ENCODE measurements at places on chromosomes 3 and 15.

GRCh38 chr15:33580526-33580925, 269.8 kb downstream of the RYR3 start:
- DNase-seq, result no peak

DNA sequence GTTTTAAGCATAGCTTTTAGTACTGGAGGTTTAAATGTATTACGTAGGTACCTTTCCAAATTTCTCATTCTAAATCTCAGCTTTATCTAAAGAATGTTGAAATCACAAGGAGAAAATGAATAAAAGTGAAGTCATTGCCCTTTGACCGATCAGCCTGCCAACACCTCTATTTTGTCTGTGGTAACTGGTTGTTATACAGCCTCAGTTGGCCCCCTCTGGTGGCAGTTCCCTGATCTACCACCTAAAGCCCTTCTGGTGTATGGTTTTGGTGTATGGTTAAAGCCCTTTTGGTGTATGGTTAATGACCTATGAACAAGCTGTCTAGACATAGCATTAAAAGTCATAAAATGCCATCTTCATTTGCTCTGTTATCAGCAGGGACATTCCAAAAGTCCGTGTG, 378.2 kb upstream of the AZI2 start:
- peak; percentile 56 for DNase-seq

DNA sequence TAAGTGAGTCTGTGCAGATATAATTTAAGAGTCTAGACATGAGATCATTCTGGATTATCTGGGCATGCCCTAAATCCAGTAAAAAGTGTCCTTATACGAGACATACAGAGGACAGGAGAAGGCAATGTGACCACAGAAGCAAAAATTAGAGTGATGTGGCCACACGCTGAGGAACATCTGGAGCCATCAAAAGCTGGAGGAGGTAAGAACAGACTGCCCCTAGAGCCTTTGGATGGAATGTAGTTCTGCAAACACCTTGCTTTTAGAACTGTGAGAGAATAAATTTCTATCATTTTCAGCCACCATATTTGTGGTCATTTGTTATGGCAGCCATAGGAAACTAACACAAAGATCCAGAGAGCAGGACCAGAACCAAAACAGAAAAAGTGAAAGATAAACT, 41.0 kb downstream of the CD200 start:
- no peak for DNase-seq

GRCh38 chr3:40645883-40646282, 121.1 kb downstream of the ZNF621 start:
- no peak for DNase-seq

DNA sequence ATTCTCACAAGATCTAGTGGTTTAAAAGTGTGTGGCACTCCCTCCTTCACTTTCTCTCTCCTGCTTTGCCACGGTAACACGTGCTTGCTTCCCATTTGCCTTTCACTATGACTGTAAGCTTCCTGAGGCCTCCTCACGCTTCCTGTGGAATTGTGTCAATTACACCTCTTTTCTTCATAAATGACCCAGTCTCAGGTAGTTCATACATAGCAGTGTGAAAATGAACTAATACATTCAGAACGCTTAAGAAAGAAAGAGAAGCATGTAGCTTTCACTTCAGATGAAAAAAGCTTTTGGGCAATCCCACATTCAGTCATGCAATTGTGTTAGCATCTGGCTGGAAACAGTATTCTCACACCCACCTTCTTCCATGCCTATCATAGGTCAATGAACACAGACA, 24.4 kb downstream of the P3H2 start:
- DNase-seq, result no peak

DNA sequence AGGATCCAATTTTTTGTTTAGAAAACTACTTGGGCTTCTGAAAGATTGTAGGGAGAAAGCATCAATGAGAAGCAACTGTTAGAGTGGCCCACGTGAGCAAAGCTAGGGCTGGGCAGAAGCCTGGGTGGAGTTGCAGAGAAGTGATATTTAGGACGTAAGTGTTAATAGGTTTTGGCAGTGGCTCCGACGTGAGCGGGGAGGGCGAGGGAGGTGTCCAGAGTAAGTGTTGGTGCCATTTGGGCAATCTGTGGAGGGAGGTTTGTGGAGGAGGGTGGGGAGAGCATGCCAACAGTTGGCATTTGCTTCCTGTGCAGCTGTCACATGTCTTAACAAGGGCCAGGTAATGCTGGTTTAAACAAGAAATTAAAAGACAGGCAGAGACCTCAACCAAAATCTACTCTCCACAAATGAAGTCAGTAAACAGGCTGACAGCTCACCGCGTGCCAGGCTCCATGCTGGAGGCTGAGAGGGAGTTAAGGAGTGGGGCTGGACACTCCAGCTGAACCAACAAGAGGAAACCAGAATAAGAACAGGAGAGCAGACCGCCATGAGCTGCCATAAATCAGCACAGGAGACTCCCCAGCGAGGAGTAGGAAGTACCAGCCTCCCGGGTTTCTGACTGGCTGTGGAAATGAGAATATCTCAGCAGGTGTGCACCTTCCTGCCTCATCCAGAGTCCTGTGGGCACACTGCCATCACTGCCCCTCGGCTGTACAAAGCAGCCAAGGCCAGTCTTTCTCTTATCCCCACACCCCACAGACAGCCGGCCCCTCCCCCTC, 232.6 kb downstream of the ABHD5 start:
- DNase-seq, result peak; percentile 52

GRCh38 chr3:40097131-40098117, 212.1 kb upstream of the EIF1B start:
- DNase-seq, result no peak
